ENCODE measurements at places on chromosomes 16 and 17.

- DNase-seq: no peak
Observed at GRCh38 chr16:31130336-31130891, 5.1 kb downstream of the PRSS8 start.

DNA sequence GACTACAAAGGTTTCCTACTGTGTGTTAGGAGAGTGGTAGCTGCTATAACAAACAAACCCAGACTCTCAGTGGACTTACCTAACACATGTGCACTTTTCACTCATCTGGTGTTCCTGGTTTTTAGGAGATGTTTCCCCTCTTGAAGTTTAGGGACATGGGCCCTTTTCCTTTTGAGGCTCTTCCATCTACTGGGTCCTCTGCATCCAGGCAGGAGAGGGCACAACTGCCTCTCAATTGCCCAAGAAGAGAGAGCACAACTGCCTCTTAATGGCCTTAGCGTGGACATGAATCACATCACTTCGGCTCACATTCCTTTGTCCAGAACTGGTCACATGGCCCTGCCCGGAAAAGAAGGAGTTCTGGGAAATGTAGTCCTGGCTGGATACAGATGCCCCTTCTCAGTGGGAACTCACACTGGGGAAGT, 9.8 kb upstream of the TNRC6C start:
- no peak for DNase-seq

- no peak for DNase-seq
Observed at GRCh38 chr17:18122990-18123753, 14.6 kb downstream of the MYO15A start.

- no peak for DNase-seq
Observed at GRCh38 chr17:73639932-73640331, 4.3 kb downstream of the SDK2 start.

- no peak for DNase-seq
Observed at GRCh38 chr16:20242568-20243255, 84.6 kb downstream of the GP2 start.

- no peak for DNase-seq
Observed at GRCh38 chr17:35889818-35890773, 9.9 kb upstream of the CCL5 start.

- peak; percentile 17 for DNase-seq
Observed at GRCh38 chr17:81153340-81153803, 11.9 kb upstream of the PVALEF start.

DNA sequence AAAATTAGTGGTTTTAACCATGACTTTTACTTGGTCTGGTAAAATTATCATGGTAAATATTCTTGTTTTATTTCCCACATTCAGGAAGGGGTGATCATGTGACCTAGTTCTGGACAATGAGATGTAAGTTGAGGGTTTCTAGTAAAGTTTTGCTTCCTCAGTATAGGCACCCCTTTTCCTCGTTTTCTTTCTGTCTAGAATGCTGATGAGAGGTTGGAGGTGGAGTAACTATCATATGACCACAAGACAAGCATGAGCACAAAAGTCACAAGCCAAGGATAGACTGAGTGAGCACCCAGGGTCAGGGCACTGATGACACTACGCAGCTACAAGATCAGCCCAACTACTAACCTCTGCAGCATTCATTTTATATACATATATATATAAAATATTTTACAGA, 53.9 kb downstream of the MYO1D start:
- DNase-seq: no peak

DNA sequence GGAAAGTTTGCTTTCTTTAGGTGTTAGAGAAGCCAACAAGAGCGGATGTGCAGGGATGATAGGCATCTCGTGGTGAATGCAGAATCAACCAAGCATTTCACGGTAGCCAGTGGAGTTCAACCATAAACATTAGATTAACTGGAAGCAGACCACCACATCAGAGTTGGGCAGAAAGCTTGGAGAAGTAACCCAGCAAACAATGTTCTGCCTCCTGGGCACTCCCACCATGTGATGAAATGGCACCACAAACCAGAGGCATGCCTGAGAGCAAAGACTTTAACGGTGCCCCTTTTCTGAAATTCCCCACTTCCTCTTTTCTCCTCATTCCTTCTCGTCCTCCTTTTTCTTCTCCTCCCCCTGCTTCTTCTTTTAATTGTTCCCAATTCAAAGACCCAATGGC, 193.5 kb upstream of the ANKFN1 start:
- no peak for DNase-seq

- DNase-seq: no peak
Observed at GRCh38 chr16:68081861-68082628, 3.1 kb upstream of the NFATC3 start.

GRCh38 chr16:31480851-31481536, 1.9 kb upstream of the SLC5A2 start:
- DNase-seq: no peak

DNA sequence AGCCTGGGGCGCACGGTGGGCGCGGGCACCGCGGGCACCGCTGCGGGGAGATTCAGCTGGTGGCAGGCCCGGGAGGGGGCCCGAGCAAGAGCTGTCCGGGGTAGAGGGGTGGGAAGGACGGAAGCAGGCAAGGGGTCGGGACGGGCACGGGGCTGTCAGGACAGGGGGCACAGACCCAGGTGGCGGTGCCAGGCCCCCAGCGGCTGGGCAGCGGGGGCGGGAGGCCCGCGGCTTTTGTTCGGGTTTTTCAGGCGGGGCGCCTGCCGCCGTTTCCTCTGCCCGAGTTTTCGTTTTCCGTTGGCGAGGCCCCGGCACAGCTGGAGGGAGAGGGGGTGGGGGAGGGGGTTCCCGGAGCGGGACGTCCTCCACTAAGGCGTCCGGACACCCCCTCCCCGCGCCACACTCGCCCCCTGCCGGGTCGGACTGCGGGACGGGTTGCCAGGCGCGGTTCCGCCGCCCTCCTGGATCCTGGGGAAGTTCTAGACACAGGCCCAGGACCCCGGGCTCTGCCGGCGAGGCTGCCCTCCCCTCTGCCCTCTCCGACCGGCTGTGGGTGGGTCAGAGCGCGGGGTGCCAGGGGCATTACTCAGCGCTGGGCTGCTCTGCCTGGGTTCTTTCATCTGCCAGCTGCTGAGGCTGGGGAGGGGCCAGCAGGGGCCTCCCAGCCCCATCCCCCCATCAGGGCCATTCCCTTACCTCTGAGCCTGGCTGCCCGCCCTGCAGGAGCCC, 543 bp downstream of the ARHGAP23 start:
- DNase-seq: no peak

Data from CD4-positive, alpha-beta T cell treated with Interleukin-15 for 4 hours (primary cell).